ENCODE measurements at places on chromosomes 4 and X. TPM values are rescaled to one million over a fixed set of nuclear protein-coding genes. Genes with fewer than 3 reads are reported as not detected.

DNA sequence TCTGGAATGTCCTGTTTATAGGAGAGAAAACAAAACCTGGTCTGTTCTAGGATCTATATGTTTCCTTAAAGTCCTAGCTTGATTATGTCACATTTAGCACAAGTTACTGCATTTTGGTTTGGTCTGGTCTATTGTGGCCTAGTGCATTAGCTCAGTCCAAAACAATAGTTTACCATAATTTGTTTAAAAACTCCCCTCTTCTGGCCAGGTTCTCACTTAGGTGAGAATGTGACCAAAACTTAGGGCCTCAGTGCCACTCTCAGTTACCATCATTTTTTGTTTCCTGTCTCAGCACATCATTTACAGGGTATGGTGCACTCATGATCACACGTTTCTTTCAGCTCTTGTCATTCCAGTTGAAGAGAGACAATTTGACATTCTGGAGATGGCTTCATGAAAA, 378.5 kb downstream of the KLHL4 start:
- no peak for DNase-seq

TRAM1L1 gene
- polyA plus RNA-seq = 3.7 TPM

DNA sequence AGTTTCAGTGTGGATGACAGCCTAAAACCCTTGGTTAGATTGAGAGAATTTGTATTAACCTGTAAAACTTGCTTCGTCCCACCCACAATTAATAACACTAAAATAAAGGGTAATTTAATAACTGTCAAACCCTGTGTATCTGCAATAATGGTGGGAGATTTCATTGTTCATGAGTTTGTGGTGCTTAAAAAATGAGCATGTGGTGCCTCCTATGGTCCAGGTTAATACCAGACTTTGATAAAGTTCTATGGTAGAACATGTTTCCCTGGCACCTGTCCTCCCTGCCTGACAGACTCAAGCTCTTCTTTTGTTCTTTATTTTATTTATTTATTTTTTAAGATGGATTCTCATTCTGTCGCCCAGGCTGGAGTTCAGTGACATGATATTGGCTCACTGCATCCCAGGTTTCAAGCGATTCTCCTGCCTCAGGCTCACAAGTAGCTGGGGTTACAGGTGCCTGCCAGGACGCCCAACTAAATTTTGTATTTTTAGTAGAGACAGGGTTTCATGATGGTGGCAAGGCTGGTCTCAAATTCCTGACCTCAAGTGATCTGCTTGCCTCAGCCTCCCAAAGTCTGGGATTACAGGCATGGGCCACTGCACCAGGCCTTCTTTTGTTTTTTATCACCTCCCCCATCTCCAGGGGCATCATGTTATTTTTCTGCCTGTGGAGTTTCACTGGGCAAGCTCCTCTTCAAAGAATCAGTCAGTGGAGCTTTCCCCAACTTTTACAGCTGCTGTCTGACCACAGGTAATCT, 289.2 kb downstream of the NR3C2 start:
- no peak for DNase-seq

GRCh38 chrX:24204331-24204730, 54.8 kb downstream of the ZFX start:
- DNase-seq = no peak

FREM3 gene
- polyA plus RNA-seq = not detected

DNA sequence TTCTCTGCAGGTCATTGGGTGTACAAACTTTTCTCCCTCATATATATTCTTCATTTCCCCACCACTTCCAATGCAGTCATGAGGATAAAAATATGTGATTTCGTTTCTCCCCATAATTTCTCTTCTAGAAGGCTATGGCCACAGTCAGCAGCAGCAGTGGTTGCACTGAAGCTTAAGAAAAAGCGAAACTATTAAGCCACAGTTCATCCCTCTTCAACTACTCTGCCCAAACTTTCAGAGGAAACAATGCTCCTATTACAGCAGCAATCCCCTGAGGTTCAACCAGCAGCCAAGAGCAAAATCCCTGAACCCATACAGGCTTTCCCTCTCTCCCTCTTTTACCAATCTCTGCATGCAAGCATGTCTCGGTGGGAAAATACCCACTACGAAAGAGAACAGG, 298.6 kb downstream of the DHX15 start:
- DNase-seq = no peak

DNA sequence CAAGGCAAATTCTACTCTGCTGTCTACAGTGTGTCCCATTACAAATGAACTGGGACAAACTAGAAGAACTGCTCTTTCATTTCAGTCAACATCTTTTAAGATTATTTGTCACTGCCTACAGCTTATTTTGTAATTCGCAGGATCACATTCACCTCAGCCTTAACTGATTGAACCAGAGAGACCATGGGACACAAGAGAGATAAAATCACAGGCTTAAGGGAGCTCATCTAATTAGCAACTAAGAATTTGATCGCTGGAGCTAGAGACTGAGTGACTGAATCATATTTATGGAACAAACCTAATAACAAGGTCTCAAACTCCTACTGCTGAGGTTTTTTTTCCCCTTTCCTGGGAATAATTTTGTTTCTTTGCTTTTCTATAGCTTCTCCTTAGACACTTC, 898.2 kb downstream of the PCDH18 start:
- DNase-seq = no peak

DNA sequence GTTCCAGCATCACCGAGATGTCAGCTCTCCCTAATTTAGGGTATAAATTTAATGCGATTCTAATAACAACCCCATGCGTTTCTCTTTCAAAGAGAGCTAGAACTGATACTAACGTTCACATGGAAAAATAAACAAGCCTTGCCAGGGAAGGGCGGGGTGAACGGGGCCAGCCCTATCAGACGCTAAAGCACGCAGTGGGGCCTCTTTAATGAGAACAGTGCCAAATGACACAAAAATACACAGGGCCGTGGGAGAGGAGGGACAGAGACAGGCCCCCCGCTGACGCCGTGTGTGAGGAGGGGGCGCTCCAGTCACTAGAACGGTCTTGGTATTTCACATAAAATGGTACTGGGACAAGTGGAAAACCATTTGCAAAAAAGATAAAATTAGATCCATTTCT, 21.3 kb upstream of the ADRA2C start:
- DNase-seq = no peak

GRCh38 chr4:16195209-16195608, 31.1 kb downstream of the TAPT1 start:
- DNase-seq = no peak

DNA sequence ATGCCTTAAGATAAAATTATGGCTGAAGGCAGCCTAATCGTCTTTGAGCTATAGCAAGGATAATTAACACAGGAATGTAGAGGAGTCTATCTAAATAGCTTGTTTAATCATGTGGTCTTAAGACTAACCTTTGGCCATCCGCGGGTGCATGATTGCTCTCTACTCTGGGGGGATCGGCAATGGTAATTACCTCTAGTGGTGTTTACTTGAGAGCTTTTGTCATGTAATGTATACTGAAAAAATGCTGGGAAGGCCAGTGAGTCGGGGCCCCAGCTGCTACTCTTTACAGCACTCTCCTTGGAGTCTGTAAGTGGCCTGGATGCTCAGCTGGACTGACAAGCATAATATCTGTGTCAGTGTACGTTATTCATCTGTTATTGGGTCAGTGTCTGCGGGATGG, 65.5 kb upstream of the GNPDA2 start:
- no peak for DNase-seq

- no peak for DNase-seq
Observed at GRCh38 chrX:148043271-148043855, 62.2 kb downstream of the FMR1NB start.

DNA sequence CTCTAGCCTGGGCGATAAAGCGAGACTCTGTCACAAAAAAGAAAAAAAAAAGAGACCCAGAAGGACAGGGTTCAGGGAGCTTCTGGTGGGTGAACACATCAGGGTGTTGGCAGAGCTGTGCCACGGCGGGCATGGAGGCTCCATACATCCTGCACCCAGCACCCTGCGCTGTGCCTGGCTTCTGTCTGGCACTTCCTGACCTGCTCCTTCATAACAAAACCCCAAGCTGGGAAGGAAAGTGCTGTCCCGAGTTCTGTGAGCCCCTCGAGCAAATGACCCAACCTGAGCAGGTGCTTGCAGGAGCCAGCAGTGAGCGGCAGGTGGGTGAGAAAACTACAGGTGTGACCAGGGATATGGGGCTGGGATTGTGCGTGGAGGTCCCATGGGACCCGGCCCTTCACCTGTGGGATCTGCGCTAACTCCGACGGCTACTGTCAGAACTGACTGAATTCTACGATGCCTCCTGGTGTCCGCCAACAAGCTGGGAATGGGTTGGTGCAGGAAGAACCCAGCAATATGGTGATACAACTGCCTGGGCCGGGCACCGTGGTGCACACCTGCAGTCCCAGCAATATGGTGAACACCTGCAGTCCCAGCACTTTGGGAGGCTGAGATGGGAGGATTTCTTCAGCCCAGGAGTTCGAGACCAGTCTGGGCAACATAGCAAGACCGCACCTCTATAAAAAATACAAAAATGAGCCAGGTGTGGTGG, 18.9 kb downstream of the ASMTL start:
- no peak for DNase-seq

IRAK1 gene
- polyA plus RNA-seq = 31.6 TPM

Measured in AG04450 (cell line).